ENCODE measurements at places on chromosomes 5 and 9. TPM values are rescaled to one million over a fixed set of nuclear protein-coding genes. Genes with fewer than 3 reads are reported as not detected.

The ELOVL7 gene
- 0.26 TPM for total RNA-seq

The FGFR4 gene
- total RNA-seq: 1.9 TPM

The INSL4 gene
- total RNA-seq: not detected

The PCDH1 gene
- not detected for total RNA-seq

The COL15A1 gene
- total RNA-seq: 0.37 TPM

DNA sequence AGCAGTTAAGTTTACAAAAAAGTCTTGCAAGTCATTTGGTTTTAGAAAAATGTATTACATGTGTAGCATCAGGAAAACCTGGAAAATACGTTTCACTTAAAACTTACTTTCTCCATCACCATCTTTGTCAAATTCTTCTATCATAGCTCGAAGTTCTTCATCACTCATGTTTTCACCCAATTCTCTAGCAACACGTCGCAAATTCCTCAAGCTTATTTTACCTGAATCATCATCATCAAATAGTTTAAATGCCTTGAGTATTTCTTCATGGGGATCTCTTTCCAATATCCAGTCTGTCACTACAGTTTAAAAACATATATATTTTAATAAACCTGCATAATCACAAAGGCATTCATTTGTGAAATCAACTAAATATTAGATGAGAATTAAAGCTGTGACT lies 10.3 kb downstream of the CETN3 start:
- H3K36me3 ChIP-seq: peaks cover 22% of the 10 kb centered on the region
- H3K27ac ChIP-seq: no peak overlapping the region
- H3K4me1 ChIP-seq: no peaks in the 10 kb centered on the region
- no peak for DNase-seq
- H3K27me3 ChIP-seq: no peaks in the 10 kb centered on the region
- no peak overlapping the region for H3K4me3 ChIP-seq

DNA sequence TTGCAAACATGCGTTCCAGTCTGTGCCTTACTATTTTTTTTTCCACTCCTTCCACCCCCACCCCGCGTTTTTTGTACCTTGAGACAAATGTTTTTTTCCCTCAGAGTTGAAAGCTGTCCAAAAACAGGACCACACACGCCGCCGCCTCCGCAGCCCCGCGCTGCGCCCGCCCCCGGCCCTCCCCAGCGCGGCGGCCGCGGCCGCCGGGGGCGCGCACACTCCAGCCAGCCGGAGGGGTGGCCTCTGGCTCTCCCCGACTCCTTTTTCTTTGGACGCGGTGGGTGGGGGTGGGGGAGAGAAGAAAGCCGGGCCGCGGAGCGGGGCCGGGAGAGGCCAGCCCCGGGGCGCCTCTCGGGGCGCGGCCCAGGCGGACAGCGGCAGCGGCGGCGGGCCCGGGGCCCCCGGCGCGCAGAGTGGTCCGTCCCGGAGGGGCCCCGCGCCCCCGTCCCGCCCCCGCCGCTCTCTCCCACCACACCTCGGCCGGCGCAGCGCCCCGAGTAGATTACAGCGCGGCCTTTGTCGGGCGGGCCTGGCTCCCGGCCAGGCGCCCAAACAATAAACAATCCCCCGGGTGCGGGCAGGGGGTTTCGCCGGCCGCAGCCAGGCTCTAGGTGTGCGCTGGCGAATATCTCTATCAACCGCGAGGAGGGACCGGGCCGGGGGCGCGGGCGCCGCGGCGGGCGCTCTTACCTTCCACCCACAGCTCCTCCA lies 10.9 kb downstream of the PTCH1 start:
- H3K36me3 ChIP-seq: peaks cover 2% of the 10 kb centered on the region
- no peak for DNase-seq
- peaks cover 55% of the 10 kb centered on the region for H3K27me3 ChIP-seq
- H3K4me3 ChIP-seq: peak overlapping the region; percentile 82
- H3K27ac ChIP-seq: no peak overlapping the region

DNA sequence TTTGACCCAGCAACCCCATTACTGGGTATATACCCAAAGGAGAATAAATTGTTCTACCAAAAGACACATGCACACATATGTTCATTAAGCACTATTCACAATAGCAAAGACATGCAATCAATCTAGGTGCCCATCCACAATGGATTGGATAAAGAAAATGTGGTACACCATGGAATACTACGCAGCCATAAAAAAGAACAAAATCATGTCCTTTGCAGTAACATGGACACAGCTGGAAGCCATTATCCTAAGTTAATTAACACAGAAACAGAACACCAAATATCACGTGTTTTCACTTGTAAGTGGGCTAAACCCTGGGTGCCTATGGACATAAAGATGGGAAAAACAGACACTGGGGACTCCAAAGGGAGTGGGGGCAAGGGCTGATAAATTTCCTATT lies 46.6 kb downstream of the KLHL3 start:
- H3K36me3 ChIP-seq: peaks cover 13% of the 10 kb centered on the region
- H3K27ac ChIP-seq: no peak overlapping the region
- peaks cover 7% of the 10 kb centered on the region for H3K4me1 ChIP-seq
- no peak for DNase-seq
- H3K4me3 ChIP-seq: no peak overlapping the region
- H3K27me3 ChIP-seq: no peaks in the 10 kb centered on the region

GRCh38 chr5:96687812-96688453 lies 25.8 kb downstream of the CAST start:
- no peak overlapping the region for H3K27ac ChIP-seq
- H3K36me3 ChIP-seq: peaks cover 12% of the 10 kb centered on the region
- no peaks in the 10 kb centered on the region for H3K27me3 ChIP-seq
- peaks cover 8% of the 10 kb centered on the region for H3K4me1 ChIP-seq

- H3K36me3 ChIP-seq: no peaks in the 10 kb centered on the region
- peak; percentile 80 for DNase-seq
- H3K4me3 ChIP-seq: peak overlapping the region; percentile 68
Observed at GRCh38 chr9:129208207-129209032, 30.4 kb upstream of the IER5L start.

- no peaks in the 10 kb centered on the region for H3K4me1 ChIP-seq
- H3K27me3 ChIP-seq: no peaks in the 10 kb centered on the region
- H3K27ac ChIP-seq: no peak overlapping the region
- H3K4me3 ChIP-seq: no peak overlapping the region
Observed at GRCh38 chr9:129121483-129121882, 10.3 kb downstream of the PTPA start.

GRCh38 chr5:81878333-81878732 lies 93.5 kb upstream of the ATG10 start:
- H3K27me3 ChIP-seq: peaks cover 11% of the 10 kb centered on the region
- H3K36me3 ChIP-seq: no peaks in the 10 kb centered on the region
- H3K4me3 ChIP-seq: no peak overlapping the region
- no peak overlapping the region for H3K27ac ChIP-seq
- no peaks in the 10 kb centered on the region for H3K4me1 ChIP-seq
- DNase-seq: no peak

- H3K4me3 ChIP-seq: no peak overlapping the region
- H3K27me3 ChIP-seq: no peaks in the 10 kb centered on the region
- no peaks in the 10 kb centered on the region for H3K36me3 ChIP-seq
- DNase-seq: no peak
- no peak overlapping the region for H3K27ac ChIP-seq
- no peaks in the 10 kb centered on the region for H3K4me1 ChIP-seq
Observed at GRCh38 chr5:98474782-98475181, 298.7 kb upstream of the RGMB start.

- no peaks in the 10 kb centered on the region for H3K4me1 ChIP-seq
- no peak overlapping the region for H3K27ac ChIP-seq
- DNase-seq: peak; percentile 50
- H3K4me3 ChIP-seq: no peak overlapping the region
Observed at GRCh38 chr5:33588654-33589372, 148.0 kb downstream of the TARS1 start.

- no peaks in the 10 kb centered on the region for H3K4me1 ChIP-seq
- no peak overlapping the region for H3K4me3 ChIP-seq
- no peak for DNase-seq
- peaks cover 4% of the 10 kb centered on the region for H3K36me3 ChIP-seq
- no peak overlapping the region for H3K27ac ChIP-seq
Observed at GRCh38 chr9:93983875-93984274, 28.7 kb upstream of the BARX1 start.

- no peaks in the 10 kb centered on the region for H3K4me1 ChIP-seq
- peaks cover 4% of the 10 kb centered on the region for H3K27me3 ChIP-seq
- no peak overlapping the region for H3K4me3 ChIP-seq
- H3K27ac ChIP-seq: no peak overlapping the region
Observed at GRCh38 chr5:74478328-74478727, 162.2 kb downstream of the ENC1 start.
